ENCODE measurements at places on chromosomes 1 and 21. TPM values are rescaled to one million over a fixed set of nuclear protein-coding genes. Genes with fewer than 3 reads are reported as not detected.

- no peak for DNase-seq
These were observed 2131.7 kb downstream of the MRPL39 start for GRCh38 chr21:23475281-23476219.

DNA sequence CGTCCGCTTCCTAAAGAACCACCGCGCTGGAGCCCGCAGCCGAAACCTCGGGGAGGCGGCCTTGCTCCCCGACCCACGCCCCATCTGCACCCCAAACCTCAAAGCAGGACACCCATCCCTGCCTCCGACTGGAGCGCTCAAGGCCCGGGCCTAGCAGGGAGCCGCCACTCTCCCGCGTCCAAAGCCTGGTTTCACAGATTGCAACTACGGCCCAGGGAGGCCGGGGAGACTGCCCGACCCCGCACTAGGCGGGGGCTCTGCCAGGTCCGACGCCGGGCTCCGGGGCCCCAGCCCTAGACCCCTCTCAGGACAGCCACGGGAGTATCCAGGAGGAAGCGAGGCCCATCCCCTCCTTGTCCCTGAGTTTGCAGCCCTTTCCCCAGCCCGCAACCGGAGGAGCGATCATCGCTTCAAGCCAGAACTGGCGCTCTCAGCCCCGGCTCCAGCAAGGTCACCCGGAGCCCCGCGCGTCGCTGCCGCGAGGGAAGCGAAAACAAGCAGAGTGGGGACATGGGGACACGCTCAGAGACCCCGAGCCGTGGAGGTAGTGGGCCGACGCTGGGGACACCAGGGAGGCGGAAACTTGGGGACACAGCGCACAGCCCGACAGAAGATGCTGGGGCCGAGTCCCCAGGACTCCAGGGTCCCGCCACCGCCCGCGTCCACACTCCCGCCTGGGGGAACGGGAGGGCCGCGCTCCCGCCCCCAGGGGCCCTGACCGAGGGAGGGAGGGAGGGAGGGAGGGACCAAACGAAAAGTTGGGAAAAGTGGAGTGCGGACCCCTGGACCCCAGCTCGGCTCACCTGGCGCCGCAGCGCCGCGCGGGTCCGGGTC is 433 bp downstream of the TMEM200B start:
- DNase-seq: peak; percentile 47

Gene C1orf94
- total RNA-seq: 5.3 TPM

Gene FCRL1
- total RNA-seq: not detected

Gene SLAMF8
- total RNA-seq: not detected

Gene TRPM2
- 0.83 TPM for total RNA-seq

- no peak for DNase-seq
These were observed 1.5 kb downstream of the CEPT1 start for GRCh38 chr1:111141245-111142220.

DNA sequence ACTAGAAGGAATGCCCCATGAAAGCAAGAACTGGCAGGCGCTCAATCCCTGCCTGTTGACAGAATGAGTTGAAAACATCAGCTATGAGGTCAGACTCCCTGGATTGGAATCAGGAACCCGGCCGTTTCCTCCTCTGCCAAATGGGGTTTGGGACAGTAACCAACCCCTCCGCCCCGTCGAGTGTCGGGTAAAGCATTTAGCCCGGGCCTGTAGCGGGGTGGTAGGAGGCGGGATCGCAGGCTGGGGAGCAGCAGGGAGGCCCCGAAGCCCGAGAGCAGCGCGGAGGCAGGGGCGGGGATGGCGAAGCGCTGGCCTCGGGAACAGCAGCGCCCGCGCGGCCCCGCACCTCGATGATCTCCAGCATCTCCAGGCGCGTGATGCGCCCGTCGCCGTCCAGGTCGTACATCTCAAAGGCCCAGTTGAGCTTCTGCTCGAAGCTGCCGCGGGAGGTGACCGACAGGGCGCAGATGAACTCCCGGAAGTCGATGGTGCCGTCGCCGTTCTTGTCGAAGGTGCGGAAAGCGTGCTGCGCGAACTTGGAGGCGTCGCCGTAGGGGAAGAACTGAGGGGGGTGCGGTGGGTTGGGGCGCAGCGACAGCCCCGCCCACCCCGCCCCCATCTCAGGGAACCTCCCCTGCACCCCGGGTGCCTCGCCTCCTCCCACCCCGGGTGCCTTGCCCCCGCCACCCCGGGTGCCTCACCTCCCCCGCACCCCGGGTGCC is 7.5 kb downstream of the HPCAL4 start:
- DNase-seq: peak; percentile 61

Gene SUMO3
- total RNA-seq: 91.9 TPM

Gene GBP7
- not detected for total RNA-seq

DNA sequence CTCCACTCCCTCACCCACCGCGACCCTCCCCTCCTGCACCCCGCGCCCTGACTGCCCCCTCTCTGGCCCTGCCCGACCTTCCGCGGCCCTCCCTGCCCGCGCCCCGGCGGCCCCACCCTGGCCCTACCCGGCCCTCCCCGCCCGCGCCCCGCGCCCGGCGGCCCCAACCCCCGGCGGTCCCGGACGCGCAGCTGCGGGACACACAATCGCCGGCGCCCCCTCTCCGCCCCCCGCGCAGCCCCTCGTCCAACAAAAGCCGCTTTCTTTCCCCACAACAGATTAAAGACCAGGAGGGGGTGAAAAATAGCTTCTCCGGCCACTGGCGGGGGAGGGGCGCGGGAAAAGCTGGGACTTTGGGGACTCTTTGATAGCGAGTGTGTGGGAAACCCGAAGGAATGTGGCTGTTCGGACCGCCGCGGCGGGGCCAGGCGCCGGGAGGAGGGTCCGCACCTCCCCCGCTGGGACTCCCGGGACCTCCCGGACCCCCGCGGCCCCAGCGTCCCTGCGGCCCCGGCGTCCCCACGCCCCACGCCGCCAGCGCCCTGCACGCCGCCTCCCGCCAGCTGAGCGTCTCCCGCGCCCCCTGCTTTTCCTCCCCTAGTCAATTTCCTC is 8.8 kb upstream of the ID3 start:
- DNase-seq: peak; percentile 70

DNA sequence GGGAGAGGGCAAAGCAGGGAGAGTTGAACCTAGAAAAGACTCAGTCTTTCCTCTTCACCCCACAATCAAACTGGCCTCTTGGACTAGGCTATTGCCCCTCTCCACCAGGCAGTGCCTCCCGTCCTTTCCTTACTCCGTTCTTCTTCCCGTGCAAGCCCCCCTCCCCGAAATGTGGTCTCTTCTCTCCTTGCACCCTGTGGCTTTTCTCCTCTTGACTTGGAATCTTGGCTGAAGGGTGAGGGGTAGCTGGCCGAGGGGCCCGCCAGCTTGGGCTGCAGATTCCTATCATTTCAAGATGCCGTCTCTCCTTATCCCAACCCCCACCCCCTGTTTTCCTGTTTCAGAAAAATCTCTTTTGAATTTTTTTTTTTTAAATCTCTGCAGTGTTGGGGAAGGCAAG is 1.6 kb downstream of the WNT2B start:
- DNase-seq: peak; percentile 54

GRCh38 chr1:35442734-35443133 is 114.5 kb downstream of the KIAA0319L start:
- DNase-seq: no peak

- no peak for DNase-seq
These were observed 102.4 kb upstream of the ZNF281 start for GRCh38 chr1:200512191-200512590.

Gene KCNE1
- total RNA-seq: not detected

- DNase-seq: no peak
These were observed 14.1 kb downstream of the INTS3 start for GRCh38 chr1:153741986-153742385.

- DNase-seq: no peak
These were observed 32.6 kb downstream of the ZBED6 start for GRCh38 chr1:203828002-203828401.

DNA sequence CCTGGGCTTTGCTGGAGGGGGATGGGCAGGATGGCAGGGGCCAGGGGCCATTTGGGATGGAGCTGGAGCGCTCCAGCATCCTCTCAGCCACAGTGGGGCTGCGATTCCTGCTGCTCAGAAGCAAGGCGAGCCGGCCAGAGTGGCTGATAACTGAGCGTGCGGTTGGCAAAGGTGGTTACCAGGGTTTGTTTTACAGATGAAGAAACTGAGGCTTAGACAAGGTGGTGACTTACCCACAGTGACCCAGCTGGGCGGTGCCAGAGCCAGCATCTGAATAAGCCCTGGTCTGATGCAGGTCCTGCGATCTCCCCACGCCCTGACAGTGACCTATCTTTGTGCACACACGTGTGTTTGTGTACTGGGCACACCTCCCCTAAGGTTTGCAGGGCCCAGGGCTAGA is 5.9 kb upstream of the PRXL2B start:
- no peak for DNase-seq

Gene YIPF1
- total RNA-seq: 24.0 TPM

GRCh38 chr1:235943581-235944114 is 76.9 kb upstream of the LYST start:
- DNase-seq: no peak

Data from GM23338 (cell line).